Pulmonary artery endothelial cell (primary cell): ENCODE measurements at places on chromosomes 2 and 18. TPM values are rescaled to one million over a fixed set of nuclear protein-coding genes. Genes with fewer than 3 reads are reported as not detected.

GRCh38 chr2:144606466-144607095, 86.7 kb upstream of the ZEB2 start:
- DNase-seq = no peak

- DNase-seq = no peak
These were observed 751 bp upstream of the NMI start for GRCh38 chr2:151289972-151290866.

DNA sequence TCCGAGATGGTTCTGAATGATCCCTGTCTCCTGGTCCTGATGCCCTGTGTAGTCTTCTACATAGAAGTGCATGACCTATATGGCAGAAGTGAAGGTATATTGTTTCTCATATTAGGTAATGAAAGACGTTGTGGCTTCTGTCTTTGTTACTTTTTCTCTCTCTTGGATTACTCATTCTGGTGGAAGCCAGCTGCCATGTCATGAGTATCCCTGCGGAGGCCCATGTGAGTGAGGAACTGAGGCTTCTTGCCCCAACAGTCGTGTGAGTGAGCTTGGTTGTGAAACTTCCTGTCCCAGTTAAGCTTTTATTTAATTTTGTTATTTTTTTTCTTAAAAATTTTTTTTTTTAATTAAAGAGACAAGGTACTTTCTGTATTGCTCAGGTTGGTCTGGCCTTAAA, 134.7 kb downstream of the UBR3 start:
- DNase-seq = no peak

DNA sequence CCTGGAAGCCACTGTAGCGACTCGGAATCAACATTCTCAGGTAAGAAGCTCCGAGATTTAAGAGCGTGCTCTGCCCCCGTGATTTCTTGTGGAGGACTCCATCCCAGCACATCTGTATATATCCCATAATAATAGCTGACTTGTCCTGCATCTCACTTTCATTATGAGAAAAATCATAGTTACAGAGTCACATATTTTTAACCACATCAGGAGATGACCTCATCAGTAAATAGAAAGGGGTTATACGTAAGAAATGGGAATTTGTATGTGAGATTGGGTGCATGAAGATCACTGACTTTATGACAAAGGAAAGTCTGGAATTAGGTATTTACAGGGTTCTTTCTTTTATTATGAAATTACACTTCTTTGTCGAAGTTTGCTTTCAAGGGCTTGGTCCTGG, 16.4 kb upstream of the TMEM18 start:
- no peak for DNase-seq

GRCh38 chr2:37326866-37327634, 2.4 kb upstream of the PRKD3 start:
- DNase-seq = no peak

- no peak for DNase-seq
These were observed 5.3 kb upstream of the ITPRID2 start for GRCh38 chr2:181886192-181886591.

- no peak for DNase-seq
These were observed 9.3 kb upstream of the KCNS3 start for GRCh38 chr2:17869128-17869527.

DNA sequence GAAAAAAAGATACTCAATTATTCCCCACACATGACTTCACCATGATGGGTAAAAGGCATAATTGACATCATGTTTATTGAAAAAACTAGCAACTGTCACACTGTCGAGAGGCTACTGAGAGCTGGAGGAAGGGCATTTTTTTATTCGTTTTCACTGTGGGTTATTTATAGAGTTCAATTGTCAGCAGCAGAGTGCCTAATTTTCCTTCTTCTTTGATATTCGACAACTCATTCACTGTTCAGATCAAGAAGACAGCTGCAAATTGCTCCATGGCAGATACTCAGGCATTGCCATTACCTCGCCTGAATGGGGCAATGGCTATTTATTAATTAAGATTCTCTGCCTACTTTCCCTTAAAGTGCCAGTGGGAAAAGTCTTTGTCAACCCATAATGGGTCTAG, 197.5 kb upstream of the NRP2 start:
- no peak for DNase-seq

GRCh38 chr2:238728330-238729260, 119.3 kb upstream of the TWIST2 start:
- no peak for DNase-seq

DNA sequence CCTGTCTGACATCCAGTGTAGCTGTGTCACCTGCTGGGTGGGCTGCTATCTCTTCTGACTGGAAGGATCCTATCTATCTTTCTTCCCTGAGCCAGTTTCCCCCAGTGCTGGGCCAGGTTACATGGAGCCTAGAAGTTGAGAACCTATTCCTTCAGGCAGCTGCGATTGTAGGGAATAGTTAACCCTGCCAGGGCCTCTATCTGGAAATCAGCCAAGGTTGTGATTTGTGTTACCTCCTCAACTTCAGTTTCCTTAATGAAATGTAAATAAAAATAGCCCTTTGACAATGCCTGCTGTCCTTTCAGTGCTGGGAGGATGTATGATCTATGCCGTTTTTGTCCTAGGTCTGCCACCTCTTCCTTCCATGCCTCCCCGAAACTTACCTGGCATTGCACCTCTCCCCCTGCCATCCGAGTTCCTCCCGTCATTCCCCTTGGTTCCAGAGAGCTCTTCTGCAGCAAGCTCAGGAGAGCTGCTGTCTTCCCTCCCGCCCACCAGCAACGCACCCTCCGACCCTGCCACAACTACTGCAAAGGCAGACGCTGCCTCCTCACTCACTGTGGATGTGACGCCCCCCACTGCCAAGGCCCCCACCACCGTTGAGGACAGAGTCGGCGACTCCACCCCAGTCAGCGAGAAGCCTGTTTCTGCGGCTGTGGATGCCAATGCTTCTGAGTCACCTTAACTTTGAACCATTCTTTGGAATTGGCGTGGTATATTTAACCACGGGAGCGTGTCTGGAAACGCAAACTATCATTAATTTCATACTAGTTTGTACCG, 36.6 kb downstream of the GORASP2 start:
- no peak for DNase-seq

GRCh38 chr2:190340369-190340768, 3.0 kb upstream of the INPP1 start:
- DNase-seq = no peak

DNA sequence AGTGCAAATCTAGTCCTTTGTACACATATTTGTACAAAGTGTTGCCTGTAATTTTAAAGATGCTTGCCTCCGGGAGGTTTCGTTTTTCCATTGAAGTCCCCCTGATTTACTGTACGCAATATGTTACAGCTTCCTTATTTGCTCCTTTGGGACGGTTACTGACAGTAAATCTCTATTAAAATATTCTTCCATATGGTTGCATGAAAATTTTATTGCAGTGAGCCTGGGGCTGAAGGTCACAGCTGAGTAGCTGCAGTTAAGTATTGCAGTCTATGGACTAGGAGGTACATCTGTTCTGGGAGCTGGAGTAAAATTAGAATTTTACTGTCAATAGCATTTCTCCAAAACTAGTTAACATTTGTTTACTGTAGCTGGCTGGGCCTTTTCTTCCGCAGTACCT, 119.2 kb downstream of the ETAA1 start:
- DNase-seq = no peak

GRCh38 chr2:24454294-24454693, 36.8 kb upstream of the NCOA1 start:
- DNase-seq = no peak

- DNase-seq = no peak
These were observed 147.9 kb downstream of the LNPK start for GRCh38 chr2:175854129-175854528.

GRCh38 chr2:26619521-26619951, 21.6 kb downstream of the CIB4 start:
- DNase-seq = no peak

DNA sequence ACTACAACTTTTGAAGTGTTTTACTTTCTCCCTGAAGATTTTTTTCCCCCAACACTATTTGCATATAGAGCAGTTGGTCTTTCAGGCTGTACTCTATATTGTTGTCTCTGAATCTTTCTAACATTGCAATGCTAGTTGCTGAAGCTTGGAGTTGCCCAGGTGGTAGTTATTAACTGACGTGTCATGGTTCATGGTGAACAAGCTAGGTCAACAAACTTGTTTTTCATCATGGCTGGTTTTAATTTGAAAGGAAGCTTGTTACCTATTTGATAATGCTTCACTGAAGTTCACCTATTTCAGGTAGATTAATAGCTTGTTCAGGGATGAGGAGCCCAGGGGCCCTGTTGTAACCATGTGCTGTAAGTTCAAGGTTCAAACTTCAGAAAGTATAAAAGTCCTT, 158.8 kb upstream of the ZEB2 start:
- DNase-seq = no peak

- no peak for DNase-seq
These were observed 37.9 kb upstream of the RPL31 start for GRCh38 chr2:100964222-100964621.

DNA sequence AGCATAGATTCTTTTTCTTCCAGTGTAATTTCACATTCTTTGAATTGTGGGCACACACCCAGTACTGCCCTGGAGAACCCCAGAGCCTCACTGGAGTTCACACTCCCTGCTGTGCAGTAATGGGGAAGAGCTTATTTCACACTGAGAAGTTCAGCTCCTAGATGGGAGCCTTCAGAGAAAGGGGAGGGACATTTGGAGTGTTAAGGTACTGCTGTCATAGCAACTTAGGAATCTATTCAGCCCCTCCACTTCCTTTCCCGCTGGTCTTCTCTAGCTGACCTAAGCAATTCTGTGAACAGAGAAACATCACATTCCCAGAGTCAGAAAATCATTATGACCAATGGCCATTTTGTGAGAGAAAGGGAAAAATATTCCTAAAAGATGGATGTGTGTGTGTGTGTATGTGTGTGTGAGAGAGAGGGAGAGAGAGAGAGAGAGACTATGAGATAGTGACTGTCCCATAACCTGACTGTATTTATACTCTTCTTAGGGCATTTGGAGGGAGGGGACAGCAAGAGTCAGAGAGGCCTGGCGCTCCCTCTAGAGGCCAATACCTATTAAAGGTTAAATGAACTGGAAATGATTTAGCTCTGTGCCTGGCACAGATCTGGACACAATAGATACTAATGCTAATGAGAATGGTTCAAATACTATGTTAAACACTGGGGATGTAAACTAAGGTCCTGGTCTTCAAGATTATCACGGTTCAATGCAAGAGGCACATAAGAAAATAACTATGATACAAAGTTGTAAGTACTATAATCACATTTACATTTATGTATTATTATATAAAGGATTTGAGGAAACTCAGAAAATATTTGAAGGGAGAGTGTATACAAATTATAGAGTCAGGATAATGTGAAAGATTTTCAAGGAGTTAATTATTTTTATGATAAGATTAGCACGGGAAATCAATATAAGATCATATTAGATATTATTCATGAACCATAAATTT, 41.5 kb upstream of the RPE start:
- peak; percentile 8 for DNase-seq

DNA sequence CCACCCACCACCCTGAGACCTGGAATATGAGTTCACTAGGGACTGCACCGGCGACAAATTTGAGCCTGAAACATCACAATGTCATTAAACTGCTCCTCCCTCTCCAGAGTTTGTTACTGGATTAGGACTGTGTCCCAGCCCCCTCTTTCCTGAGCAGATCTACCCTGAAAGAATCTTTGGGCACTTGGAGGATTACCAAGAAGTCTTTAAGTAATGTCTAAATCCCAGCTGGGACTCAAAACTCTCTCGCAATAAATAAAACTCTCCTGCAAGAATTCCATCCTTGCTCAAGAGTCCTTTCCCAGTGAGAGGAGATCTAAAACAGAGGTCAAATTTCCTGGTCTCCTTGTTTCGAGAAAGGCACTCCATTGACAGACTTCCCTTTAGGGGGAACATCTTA, 20.9 kb downstream of the GKN2 start:
- no peak for DNase-seq

GRCh38 chr2:161943011-161943410, 131.0 kb downstream of the DPP4 start:
- DNase-seq = no peak

DNA sequence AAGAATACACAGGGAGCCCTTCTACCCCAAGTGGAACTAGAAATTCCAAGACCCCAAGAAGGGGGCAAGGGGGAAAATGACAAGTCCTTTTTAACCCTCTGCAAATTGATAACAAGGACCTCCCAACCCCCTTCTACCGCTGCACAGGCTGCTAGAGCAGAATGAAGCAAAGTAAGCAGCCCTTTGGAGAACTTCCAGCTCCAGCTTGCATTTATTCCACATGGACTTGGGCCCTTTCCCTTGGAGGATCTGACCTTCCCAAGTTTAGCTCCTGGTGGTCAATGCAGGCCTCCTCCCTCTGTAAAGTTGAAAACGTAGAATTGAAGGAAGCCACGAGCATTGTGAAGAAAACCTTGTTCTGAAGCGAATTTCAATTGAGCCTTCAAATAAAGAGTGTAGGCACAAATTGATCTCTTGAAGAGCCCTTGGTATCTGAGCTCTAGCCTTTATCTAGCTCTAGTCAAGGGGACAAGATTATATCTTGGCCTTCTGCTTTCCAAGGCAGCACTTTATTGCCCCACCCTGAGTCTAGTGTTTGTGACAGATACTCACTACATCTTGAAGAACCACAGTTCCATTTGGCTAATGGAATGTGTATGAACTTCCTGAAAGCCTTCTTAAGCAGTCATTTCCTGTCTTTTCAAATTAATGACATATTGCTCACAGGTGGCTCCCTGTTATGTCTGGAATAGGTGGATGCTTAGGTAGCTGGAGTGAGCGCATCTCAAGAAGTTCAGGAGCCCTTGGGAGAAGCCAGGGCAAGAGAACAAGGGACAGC, 37.2 kb downstream of the SLC14A2 start:
- no peak for DNase-seq

- DNase-seq = no peak
These were observed 551.7 kb downstream of the ARHGAP15 start for GRCh38 chr2:143680885-143681405.

- DNase-seq = no peak
These were observed 45.0 kb upstream of the PCBP1 start for GRCh38 chr2:70042246-70042645.

- no peak for DNase-seq
These were observed 76.0 kb upstream of the PELI1 start for GRCh38 chr2:64220265-64220664.

DNA sequence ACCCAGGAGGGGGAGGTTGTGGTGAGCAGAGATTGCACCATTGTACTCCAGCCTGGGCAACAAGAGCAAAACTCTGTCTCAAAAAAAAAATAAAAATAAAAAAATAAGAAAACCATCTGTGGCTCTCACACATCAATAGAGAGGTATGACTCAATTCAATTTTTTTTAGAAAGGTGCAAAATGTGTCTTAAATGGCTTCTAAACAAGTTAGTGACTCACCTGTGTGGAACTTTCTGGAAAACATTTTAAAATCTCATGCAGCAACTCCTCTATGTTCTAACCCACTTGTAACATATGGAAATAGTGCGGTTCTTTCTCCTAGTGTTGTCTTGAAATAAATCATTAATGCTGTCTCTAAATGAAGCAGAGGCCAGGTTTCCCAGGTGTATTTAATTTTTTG, 10.7 kb upstream of the SULT1C4 start:
- DNase-seq = no peak

GRCh38 chr2:190714958-190715357, 66.1 kb downstream of the NAB1 start:
- no peak for DNase-seq

TEKT4 gene
- not detected in 2 replicates for total RNA-seq

CGREF1 gene
- 1.7 and 4.6 TPM in 2 replicates for total RNA-seq

PKDCC gene
- 2.2 and 3.9 TPM in 2 replicates for total RNA-seq

EFR3B gene
- 0.28 and 0.40 TPM in 2 replicates for total RNA-seq

UGT1A8 gene
- not detected in 2 replicates for total RNA-seq

MAP3K19 gene
- total RNA-seq = not detected in 2 replicates

FLACC1 gene
- 0.33 and 0.56 TPM in 2 replicates for total RNA-seq

CD8B gene
- not detected in 2 replicates for total RNA-seq

CRYGC gene
- not detected in 2 replicates for total RNA-seq

NLRC4 gene
- not detected in 2 replicates for total RNA-seq

GALM gene
- total RNA-seq = 3.5 and 11.2 TPM in 2 replicates

FSHR gene
- total RNA-seq = not detected in 2 replicates

CIB4 gene
- not detected in 2 replicates for total RNA-seq

WDSUB1 gene
- 3.2 and 5.7 TPM in 2 replicates for total RNA-seq
